Activated naive CD4-positive, alpha-beta T cell (primary cell): ENCODE measurements at places on chromosomes 1 and 21.

- DNase-seq, result no peak
Observed at GRCh38 chr1:10788592-10789006, 7.8 kb downstream of the CASZ1 start.

DNA sequence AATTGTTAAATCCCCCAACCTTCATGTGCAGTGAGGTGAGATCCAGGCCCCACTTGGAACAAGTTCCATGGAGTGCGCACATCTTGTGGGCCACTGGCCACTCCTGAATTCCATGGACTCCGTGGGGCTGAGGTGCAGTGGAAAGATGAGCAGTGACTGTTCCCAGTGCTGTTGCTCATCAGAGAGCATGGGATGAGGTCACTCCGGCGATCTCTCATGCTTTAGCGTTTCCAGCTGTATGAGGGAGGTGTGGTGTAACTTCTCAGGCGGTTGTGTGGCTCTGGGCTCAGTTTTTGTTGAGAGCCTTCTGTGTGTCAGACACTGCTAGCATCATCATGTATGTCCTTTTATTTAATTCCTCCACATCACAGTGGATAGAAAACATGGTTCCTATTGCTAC, 96.2 kb downstream of the GALNT2 start:
- no peak for DNase-seq

GRCh38 chr1:25068829-25069228, 138.8 kb upstream of the RUNX3 start:
- DNase-seq, result no peak

GRCh38 chr1:42943166-42943565, 15.5 kb downstream of the SLC2A1 start:
- DNase-seq, result no peak

GRCh38 chr21:33808715-33809367, 106.8 kb downstream of the ATP5PO start:
- no peak for DNase-seq
